ENCODE measurements at places on chromosomes 11 and 22.

- no peaks in the 10 kb centered on the region for H3K4me1 ChIP-seq
- H3K36me3 ChIP-seq, result no peaks in the 10 kb centered on the region
- no peak for DNase-seq
- no peak overlapping the region for H3K4me3 ChIP-seq
These were observed 25.6 kb upstream of the TENM4 start for GRCh38 chr11:79466411-79466810.

DNA sequence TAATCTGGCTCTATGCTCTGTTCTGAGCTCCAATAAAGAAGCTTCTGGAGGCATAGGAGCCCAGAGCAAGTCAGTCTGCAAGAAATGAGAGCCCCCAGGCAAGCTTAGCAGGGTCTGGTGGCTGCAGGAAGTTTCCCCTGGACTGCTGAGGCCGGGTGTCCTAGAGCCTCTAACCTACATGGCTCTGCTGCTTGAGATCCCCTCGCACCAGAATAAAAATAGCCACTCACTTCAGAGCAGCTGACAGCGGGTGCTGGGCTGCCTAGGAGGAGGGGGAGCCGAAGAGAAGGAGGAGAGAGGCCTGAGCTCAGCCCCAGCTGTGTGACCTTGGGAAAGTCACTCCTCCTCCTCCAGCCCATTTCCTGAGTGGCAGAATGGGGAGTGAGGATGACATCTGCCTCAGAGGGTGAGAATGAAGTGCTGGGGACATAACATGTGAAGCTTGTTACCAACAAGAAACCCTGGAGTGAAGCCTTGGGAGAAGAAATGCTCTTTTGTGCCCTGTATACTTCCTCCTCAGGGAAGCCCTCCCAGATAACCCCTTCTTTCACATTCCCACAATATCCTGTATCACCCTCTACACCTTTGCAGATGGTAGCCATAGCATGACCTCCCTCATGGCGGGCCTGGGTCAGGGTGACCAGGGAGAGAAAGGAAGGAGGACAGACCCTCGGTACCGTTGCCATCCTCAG, 3.6 kb upstream of the INPP5J start:
- no peaks in the 10 kb centered on the region for H3K36me3 ChIP-seq
- no peak for DNase-seq
- H3K27me3 ChIP-seq, result no peaks in the 10 kb centered on the region
- no peak overlapping the region for H3K4me3 ChIP-seq

DNA sequence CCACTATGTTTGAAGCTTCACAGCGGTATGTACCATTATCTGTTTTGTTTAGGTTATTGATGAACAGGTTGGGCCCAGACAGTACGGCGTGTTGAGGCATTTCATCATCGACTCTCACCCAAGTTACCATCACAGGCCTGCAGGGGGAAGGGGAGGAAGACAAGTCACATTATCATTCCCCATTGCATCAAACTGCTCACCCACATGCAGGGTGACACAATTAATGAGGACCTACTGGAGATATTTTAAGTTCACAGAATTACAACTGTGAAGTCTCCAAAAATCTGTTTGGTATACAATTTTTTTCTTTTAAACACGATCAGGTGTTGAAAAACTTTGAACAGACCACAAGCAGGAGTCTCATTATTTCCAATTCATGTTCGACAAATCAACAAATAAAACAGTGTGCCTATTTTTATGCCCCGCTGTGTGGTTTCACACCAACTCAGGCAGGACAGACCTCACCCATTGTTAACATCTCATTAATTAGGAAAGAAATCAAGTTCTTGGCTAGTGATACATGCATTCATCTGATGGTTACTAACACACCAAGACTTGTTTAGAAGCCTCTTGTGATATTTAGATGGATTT, 289.5 kb downstream of the CADM1 start:
- no peak for DNase-seq
- no peak overlapping the region for H3K4me3 ChIP-seq
- H3K4me1 ChIP-seq, result peaks cover 3% of the 10 kb centered on the region
- no peaks in the 10 kb centered on the region for H3K36me3 ChIP-seq
- no peak overlapping the region for H3K27ac ChIP-seq

- H3K27ac ChIP-seq, result no peak overlapping the region
- DNase-seq, result no peak
- H3K4me3 ChIP-seq, result no peak overlapping the region
- peaks cover 63% of the 10 kb centered on the region for H3K27me3 ChIP-seq
- no peaks in the 10 kb centered on the region for H3K36me3 ChIP-seq
These were observed 30.5 kb downstream of the LMO2 start for GRCh38 chr11:33861386-33861785.

- no peak for DNase-seq
- H3K36me3 ChIP-seq, result peaks cover 6% of the 10 kb centered on the region
- H3K27ac ChIP-seq, result no peak overlapping the region
- peaks cover 3% of the 10 kb centered on the region for H3K4me1 ChIP-seq
These were observed 121.5 kb downstream of the ATG16L2 start for GRCh38 chr11:72935700-72936099.

GRCh38 chr11:112822478-112823274, 138.5 kb upstream of the NCAM1 start:
- no peaks in the 10 kb centered on the region for H3K4me1 ChIP-seq
- H3K27ac ChIP-seq, result no peak overlapping the region
- no peaks in the 10 kb centered on the region for H3K36me3 ChIP-seq

DNA sequence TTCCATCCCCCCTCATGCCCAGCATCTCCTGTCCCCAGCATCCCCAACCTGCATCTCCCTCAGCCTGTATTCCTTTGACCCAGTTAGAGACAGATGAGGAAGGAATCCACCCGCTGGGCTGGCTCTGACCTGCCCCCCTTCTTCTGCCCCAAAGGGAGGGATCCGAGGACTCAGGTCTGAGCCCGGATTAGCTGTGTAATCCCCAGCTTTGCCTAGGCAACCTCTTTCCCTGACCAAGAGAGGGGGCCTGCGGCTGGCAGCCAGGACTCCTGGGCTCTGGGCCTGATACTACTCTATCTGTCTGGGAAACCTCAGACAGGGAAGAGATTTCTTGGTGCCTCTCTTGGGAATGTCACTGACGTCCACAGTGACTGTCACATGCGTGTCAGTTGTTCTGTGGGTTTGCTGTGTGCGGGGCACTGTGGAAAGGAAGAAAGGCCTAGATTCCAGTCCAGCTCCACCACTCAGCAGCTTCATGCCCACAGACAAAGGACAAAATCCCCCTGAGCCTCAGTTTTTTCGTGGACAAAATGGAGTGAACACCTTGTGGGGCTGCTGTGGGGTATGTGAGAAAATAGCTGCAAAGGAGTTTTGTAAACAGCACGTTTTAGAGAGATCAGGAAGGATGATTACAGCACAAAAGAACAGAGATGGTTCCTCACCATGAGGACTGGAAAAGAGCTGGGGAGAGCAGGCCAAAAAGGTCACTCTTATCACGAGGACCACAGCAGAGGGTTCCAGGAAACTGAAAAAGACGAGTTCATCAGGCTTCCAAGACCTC, 1.3 kb upstream of the NDUFV1 start:
- peak overlapping the region; percentile 57 for H3K4me3 ChIP-seq
- H3K27ac ChIP-seq, result peak overlapping the region; percentile 77
- peaks cover 17% of the 10 kb centered on the region for H3K36me3 ChIP-seq
- peaks cover 28% of the 10 kb centered on the region for H3K4me1 ChIP-seq
- DNase-seq, result no peak

DNA sequence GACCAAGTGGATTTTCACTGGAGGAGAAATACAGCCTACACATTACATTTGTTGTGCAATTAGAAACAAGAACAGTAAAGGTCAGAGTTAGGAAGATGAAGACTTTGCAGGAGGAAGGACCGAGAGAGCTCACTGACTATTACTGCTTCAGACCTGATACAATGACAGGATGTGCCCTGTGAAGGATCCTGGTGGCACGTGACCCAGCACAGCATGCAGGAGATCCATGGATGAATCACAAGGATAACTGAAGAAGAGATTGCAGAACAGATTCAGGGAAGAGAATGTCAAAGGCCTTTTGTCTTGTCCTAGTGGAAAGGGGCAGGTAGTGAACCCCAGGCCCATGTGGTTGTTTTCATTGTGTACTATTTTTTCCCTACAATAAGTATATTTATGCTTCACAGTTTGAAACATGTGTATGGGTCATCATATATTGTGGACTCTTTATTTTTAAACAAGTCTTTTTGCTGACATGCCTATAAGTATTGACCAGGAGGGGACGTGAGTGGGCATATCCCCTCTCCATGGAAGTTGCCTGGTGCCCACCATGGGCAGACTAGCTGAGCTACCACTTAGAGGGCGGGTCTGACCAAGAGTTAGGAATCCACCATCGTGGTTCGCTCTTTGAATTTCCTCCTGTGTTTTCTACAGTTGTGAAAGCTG, 44.3 kb downstream of the RASSF10 start:
- peaks cover 29% of the 10 kb centered on the region for H3K27me3 ChIP-seq
- peaks cover 5% of the 10 kb centered on the region for H3K4me1 ChIP-seq
- DNase-seq, result no peak
- H3K27ac ChIP-seq, result no peak overlapping the region
- no peaks in the 10 kb centered on the region for H3K36me3 ChIP-seq

- H3K36me3 ChIP-seq, result no peaks in the 10 kb centered on the region
- no peak overlapping the region for H3K4me3 ChIP-seq
- no peak overlapping the region for H3K27ac ChIP-seq
- DNase-seq, result no peak
- H3K4me1 ChIP-seq, result no peaks in the 10 kb centered on the region
These were observed 50.7 kb upstream of the LIN7C start for GRCh38 chr11:27557226-27557625.

GRCh38 chr11:36210529-36210928, 78.7 kb downstream of the COMMD9 start:
- no peak for DNase-seq
- H3K4me3 ChIP-seq, result no peak overlapping the region
- H3K4me1 ChIP-seq, result no peaks in the 10 kb centered on the region
- H3K27me3 ChIP-seq, result peaks cover 9% of the 10 kb centered on the region
- no peak overlapping the region for H3K27ac ChIP-seq

GRCh38 chr22:27258616-27259172, 542.9 kb downstream of the MN1 start:
- H3K27me3 ChIP-seq, result peaks cover 9% of the 10 kb centered on the region
- H3K36me3 ChIP-seq, result peaks cover 6% of the 10 kb centered on the region
- H3K4me3 ChIP-seq, result no peak overlapping the region
- no peak overlapping the region for H3K27ac ChIP-seq
- no peak for DNase-seq

DNA sequence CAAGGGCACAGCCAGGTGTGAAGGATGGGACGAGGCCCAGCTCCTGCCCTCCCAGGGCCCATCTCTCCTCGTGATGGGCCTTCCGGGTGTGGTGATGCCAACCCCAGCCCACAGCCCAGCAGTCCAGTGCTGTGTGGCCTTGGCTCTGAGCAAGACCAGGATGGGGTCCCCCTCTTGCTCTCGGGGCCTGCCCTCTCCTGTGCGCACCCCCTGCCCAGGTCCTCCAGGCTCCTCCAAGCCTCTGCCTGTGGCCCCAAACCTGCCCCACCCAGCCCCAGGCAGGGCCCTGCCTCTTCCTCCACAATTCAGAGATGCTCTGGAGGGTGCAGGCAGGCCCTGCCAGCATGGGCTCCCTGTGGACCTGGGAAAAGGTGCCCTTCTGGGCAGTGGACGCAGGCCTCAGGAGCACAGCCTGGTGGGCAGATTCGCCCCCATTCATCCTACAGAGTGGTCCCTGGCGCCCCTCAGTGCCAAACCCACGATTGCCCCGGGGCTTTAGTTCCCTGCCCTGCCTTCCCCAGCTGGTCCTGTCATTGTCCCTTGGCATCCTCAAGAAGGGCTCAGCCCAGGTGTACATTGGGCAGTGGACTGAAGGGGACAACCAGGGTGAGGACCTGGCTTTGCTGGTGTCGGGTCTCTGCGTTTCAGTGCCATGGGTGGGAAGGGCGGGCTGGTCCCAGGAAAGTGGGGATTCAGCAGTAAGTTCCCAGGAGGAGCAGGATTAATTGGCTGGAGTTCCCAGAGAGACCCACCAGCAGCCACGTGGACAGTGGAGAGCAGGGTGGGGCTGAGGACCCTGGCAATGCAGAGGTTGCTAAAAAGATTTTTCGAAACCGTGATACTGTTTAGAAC, 19.8 kb downstream of the EIF1AD start:
- H3K4me1 ChIP-seq, result no peaks in the 10 kb centered on the region
- no peak overlapping the region for H3K27ac ChIP-seq
- no peak for DNase-seq

DNA sequence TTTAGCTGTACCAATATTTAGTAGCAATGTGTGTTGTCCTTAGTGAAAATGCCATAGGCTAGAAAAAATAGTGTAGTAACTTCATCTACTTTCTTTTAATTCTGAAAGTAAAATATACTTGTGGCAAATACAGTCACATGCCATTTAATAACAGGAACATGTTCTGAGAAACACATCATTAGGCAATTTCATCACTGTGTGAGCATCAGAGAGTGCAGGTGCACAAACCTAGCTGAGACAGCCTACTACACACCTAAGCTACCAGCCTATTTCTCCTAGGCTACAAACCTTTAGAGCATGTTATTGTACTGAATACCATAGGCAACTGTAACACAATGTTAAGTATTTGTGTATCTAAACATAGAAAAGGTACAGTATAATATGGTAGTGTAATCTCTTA, 127.0 kb upstream of the PITPNB start:
- no peaks in the 10 kb centered on the region for H3K27me3 ChIP-seq
- H3K4me3 ChIP-seq, result no peak overlapping the region
- H3K4me1 ChIP-seq, result no peaks in the 10 kb centered on the region
- no peaks in the 10 kb centered on the region for H3K36me3 ChIP-seq
- no peak for DNase-seq

DNA sequence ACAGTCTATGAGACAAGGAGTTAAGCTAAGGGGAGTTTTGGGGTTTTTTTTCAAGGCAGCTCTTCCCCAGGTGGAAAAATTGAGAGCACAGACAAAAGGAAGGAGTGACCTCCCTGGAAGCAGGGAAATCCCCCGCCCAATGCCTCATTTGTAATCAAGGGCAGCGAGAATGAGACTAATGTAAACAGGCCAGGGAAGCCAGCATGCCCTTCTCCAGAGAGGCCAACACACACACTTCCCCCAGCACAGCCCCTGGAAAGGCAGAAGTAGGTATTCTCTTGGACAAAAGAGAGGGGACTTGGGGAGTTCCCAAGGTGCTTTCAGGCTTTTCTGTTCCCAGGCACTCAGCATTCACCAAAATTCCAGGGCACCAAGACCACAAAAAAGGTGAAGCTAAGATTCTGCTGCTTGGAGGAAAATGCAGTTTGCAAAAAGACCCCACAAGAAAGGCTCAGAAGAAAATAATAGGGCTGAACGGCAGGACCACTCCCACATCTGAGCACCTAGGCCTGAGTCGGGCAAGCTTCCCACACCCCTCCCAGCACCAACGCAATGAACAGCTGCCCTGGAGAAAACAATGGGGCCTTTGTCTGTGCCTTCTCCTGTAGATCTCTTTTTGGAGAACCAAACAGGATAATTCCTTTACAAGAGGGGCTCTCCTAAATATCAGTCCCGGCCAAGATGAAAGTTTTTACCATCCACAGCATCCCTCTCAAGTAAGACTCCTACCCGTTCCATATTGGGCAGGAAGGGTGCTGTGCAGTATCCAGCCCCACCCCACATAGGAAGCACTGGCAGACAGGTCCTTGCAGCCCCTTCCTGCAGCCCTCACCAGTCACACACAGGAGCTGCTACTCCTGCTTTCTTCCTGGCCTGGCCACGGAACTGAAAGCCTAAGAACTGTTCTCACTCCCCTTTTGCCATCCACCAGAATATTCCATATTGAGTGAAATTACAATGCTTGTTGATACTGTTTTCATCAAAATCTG, 70.7 kb upstream of the AKIP1 start:
- DNase-seq, result peak; percentile 62
- peak overlapping the region; percentile 63 for H3K27ac ChIP-seq
- peaks cover 20% of the 10 kb centered on the region for H3K27me3 ChIP-seq

All from activated naive CD8-positive, alpha-beta T cell treated with anti-CD3 and anti-CD28 coated beads, Interleukin-2, amount 50 U/mL, for 24 hours (primary cell).